ENCODE measurements at places on chromosomes 2 and 18. TPM values are rescaled to one million over a fixed set of nuclear protein-coding genes. Genes with fewer than 3 reads are reported as not detected.

- H3K36me3 ChIP-seq, result peaks cover 25% of the 10 kb centered on the region
- H3K27me3 ChIP-seq, result no peaks in the 10 kb centered on the region
- no peak for DNase-seq
Measured at GRCh38 chr2:43228321-43228751, 1.9 kb upstream of the ZFP36L2 start.

DNA sequence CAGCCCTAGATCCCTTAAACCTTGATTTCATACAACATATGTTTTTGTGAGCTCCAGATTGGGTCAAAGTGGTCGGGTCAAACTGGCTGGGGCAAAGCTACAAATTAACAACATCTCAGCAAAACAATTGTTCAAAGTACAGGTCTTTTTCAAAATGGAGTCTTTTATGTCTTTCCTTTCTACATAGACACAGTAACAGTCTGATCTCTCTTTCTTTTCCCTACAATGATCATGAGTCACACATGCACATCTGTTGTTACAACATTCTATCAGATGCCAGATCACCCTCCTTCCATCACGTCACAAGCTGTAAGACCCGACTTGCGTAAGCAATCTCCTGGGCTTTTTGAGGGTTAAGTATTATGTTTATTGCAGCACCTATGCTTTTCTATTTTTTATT, 55.1 kb downstream of the RHOB start:
- H3K27me3 ChIP-seq, result no peaks in the 10 kb centered on the region
- DNase-seq, result no peak
- H3K27ac ChIP-seq, result no peak overlapping the region
- H3K4me3 ChIP-seq, result no peak overlapping the region

GRCh38 chr18:59927246-59927825, 27.5 kb downstream of the PMAIP1 start:
- H3K36me3 ChIP-seq, result no peaks in the 10 kb centered on the region
- H3K4me1 ChIP-seq, result no peaks in the 10 kb centered on the region
- H3K4me3 ChIP-seq, result no peak overlapping the region
- H3K27ac ChIP-seq, result no peak overlapping the region
- no peaks in the 10 kb centered on the region for H3K27me3 ChIP-seq

DNA sequence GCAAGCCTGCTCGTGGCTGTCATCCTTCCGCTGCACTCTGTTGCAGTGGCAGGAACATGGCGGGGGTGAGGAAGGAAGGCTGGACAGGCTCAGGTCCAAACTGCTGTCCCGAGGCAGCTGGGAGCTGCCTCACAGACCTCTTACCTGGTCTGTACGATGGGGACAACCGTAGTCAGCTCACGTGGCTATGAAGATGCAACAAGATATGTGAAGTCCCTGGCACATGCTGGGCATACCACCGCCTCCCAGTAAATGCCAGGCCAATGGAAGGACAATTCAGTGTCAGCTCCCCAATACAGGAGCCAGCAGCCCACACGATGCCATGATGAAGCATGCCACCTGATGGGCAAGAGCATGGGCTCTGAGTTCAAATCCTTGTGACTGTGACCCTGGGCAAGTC, 344.4 kb downstream of the CYRIA start:
- H3K4me1 ChIP-seq, result no peaks in the 10 kb centered on the region
- no peak for DNase-seq
- no peak overlapping the region for H3K27ac ChIP-seq
- no peaks in the 10 kb centered on the region for H3K27me3 ChIP-seq

- H3K4me1 ChIP-seq, result peaks cover 3% of the 10 kb centered on the region
- no peak overlapping the region for H3K27ac ChIP-seq
- H3K4me3 ChIP-seq, result no peak overlapping the region
- no peak for DNase-seq
Measured at GRCh38 chr2:109217362-109218086, 88.5 kb downstream of the SH3RF3 start.

GRCh38 chr18:32771871-32772580, 797 bp downstream of the KLHL14 start:
- H3K4me1 ChIP-seq, result no peaks in the 10 kb centered on the region
- no peak for DNase-seq

KLHL14 gene
- total RNA-seq, result 3.0 TPM

DNA sequence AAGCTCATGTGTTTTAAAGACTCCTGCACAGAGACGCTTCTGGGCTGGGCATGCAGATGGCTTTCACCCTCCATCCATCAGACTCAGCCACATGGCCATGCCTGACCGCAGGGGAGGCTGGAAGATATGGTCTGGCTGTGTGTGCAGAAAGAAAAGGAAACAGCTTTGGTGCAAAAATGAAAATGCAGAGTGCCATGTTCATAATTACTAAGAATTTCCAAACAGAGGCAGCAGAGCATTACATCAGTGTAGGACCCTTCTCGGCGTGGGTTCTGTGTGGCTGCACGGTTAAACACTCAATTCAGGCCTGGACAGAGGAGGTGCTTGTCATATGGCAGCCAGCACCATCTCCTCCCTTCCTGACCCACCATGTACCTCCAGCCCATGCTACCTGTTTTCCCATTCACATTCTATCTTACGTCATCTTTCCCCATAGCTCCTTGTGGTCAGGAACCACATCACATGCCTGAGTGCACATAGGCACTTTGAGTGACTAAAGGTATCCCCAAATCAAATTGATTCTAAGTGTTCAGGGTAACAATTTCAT, 200.3 kb upstream of the ID2 start:
- no peaks in the 10 kb centered on the region for H3K27me3 ChIP-seq
- H3K36me3 ChIP-seq, result no peaks in the 10 kb centered on the region
- no peaks in the 10 kb centered on the region for H3K4me1 ChIP-seq
- H3K4me3 ChIP-seq, result no peak overlapping the region
- H3K27ac ChIP-seq, result no peak overlapping the region

PIEZO2 gene
- total RNA-seq, result 19.0 TPM

DNA sequence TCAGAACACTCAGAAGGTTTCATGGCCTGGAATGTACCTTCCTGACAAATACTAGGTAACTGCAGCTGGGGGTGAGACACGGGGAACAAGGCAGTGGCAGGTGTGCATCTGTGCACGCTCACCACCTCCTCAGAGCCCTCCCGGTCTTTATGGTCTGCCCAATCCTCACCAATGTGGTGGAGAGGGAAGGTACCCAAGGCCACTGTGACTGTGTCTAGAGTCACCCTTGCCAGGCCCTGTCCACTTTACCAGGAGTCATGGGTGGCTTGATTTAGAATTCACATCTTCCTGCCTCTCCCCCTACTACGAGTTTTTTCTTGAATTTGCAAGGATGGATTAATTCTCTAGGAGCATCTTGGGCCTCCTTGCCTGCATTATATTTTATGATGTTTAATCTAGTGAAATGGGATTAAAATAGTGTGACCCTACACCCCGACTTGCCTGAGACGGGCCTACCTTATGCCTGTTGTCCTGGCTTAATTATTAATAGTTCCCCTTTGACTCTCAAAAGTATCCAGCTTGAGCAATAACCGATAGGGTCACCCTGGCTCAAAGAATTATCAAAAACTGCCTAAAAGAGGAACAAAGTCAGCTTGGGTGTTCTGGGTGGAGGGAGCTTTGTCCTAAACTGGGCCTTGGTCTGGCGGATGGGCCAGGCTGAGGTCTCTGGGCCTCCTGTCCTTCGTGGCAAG, 56.5 kb downstream of the ACAA2 start:
- no peak for DNase-seq
- no peak overlapping the region for H3K27ac ChIP-seq
- H3K4me3 ChIP-seq, result no peak overlapping the region
- H3K4me1 ChIP-seq, result no peaks in the 10 kb centered on the region

EMILIN1 gene
- total RNA-seq, result 149 TPM

- DNase-seq, result no peak
- H3K27ac ChIP-seq, result no peak overlapping the region
- H3K36me3 ChIP-seq, result no peaks in the 10 kb centered on the region
Measured at GRCh38 chr18:75728621-75729020, 301.1 kb upstream of the SMIM21 start.

DNA sequence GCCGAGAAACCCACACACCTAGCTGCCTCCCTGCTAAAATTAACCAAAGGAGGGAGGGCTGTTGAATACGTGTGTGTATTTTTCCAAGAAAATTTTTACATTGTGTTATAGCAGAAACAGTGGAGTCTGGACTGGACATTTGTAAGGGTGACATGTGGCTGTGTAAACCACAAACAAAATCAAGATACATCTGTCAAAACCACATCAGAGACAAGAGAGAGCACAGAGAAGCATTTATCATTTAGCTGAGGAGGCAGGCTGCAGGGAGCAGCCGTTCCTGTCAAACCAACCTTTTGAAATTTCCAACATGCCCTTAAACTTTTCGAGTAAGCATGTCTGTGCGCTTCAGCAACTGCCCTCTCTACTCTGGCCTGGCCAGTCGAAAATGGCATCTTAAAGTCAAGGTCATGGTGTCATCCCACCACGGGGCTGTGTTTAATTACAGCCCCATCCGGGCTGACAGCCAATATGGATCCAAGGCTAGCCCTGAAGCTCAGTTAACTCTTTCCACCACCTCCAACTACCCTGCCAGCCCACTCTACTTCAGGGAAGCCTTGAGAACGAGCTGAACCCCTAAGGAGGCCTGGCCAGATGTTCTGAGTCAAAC, 8.4 kb downstream of the BCL11A start:
- no peak overlapping the region for H3K4me3 ChIP-seq
- DNase-seq, result no peak
- H3K27me3 ChIP-seq, result no peaks in the 10 kb centered on the region

- DNase-seq, result no peak
- H3K4me1 ChIP-seq, result no peaks in the 10 kb centered on the region
- H3K27me3 ChIP-seq, result no peaks in the 10 kb centered on the region
- H3K36me3 ChIP-seq, result no peaks in the 10 kb centered on the region
- no peak overlapping the region for H3K4me3 ChIP-seq
Measured at GRCh38 chr2:3113122-3113521, 264.5 kb downstream of the EIPR1 start.

DNA sequence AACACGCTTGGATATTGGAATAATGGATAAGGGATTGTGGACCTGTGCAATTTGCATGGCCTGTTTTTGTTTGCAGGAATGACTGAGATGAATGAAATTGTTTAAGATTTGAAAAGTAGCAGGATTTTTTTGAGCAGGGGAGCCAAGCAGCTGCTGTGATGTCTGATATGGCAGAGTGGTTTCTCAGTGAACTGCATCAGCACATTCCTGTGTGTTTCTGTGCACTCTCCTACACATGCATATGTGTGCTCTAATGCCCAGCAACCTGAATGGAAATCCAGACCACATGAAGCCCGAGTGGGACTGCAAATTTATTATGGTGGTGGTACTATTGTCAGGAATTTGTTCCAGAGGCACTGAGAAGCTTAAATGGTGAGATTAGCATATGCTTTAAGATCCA, 161.7 kb downstream of the PARD3B start:
- no peaks in the 10 kb centered on the region for H3K36me3 ChIP-seq
- H3K27ac ChIP-seq, result no peak overlapping the region
- H3K4me3 ChIP-seq, result no peak overlapping the region

GRCh38 chr18:11147371-11147951, 1.9 kb downstream of the PIEZO2 start:
- DNase-seq, result no peak
- H3K27me3 ChIP-seq, result peaks cover 10% of the 10 kb centered on the region
- H3K4me3 ChIP-seq, result no peak overlapping the region
- no peaks in the 10 kb centered on the region for H3K4me1 ChIP-seq

GPR45 gene
- not detected for total RNA-seq

GRCh38 chr2:130808482-130809268, 28.0 kb upstream of the ARHGEF4 start:
- H3K27me3 ChIP-seq, result no peaks in the 10 kb centered on the region
- no peak overlapping the region for H3K4me3 ChIP-seq
- no peak for DNase-seq
- no peaks in the 10 kb centered on the region for H3K36me3 ChIP-seq
- no peak overlapping the region for H3K27ac ChIP-seq

CYP27C1 gene
- 1.8 TPM for total RNA-seq

Data from prostate gland (tissue), 2 donors.